ENCODE measurements at places on chromosomes 6 and 20. TPM values are rescaled to one million over a fixed set of nuclear protein-coding genes. Genes with fewer than 3 reads are reported as not detected.

KHDC1 gene
- total RNA-seq, result 1.6 TPM

SLC17A1 gene
- total RNA-seq, result not detected

GATA5 gene
- not detected for total RNA-seq

BCAS4 gene
- total RNA-seq, result 13.6 TPM

BPIFA1 gene
- total RNA-seq, result not detected

ZNF341 gene
- total RNA-seq, result 4.8 TPM

RSPH9 gene
- not detected for total RNA-seq

TCF15 gene
- total RNA-seq, result not detected

UNC5CL gene
- 1.4 TPM for total RNA-seq

CLIC5 gene
- 1.5 TPM for total RNA-seq

STX11 gene
- total RNA-seq, result 29.9 TPM

ZNF334 gene
- total RNA-seq, result 0.42 TPM

TMEM217 gene
- total RNA-seq, result 4.2 TPM

PRIM2 gene
- 29.1 TPM for total RNA-seq

ENPP5 gene
- total RNA-seq, result not detected

MUC21 gene
- not detected for total RNA-seq

OR2H1 gene
- total RNA-seq, result not detected

SEL1L2 gene
- not detected for total RNA-seq

TRIM31 gene
- not detected for total RNA-seq

COL21A1 gene
- total RNA-seq, result not detected

SMPDL3A gene
- total RNA-seq, result not detected

SLC35D3 gene
- total RNA-seq, result not detected

PRSS35 gene
- not detected for total RNA-seq

TMEM170B gene
- total RNA-seq, result 1.6 TPM

MRAP2 gene
- not detected for total RNA-seq

NKX2-2 gene
- total RNA-seq, result not detected

SIM1 gene
- total RNA-seq, result not detected

HTR1E gene
- total RNA-seq, result not detected

NMBR gene
- total RNA-seq, result not detected

SLC39A7 gene
- 78.3 TPM for total RNA-seq

INSM1 gene
- total RNA-seq, result 14.6 TPM

ENPP4 gene
- total RNA-seq, result 8.5 TPM

DNAAF9 gene
- total RNA-seq, result 1.1 TPM

TSBP1 gene
- total RNA-seq, result not detected

FKBP1C gene
- total RNA-seq, result 2.5 TPM

MAP3K5 gene
- total RNA-seq, result 10.5 TPM

DEK gene
- total RNA-seq, result 130 TPM

C6orf52 gene
- 2.5 TPM for total RNA-seq

OR2H2 gene
- total RNA-seq, result not detected

ERVFRD-1 gene
- total RNA-seq, result not detected

DEFB123 gene
- not detected for total RNA-seq

ATP6V1G2 gene
- total RNA-seq, result 0.38 TPM

HLA-DQB1 gene
- 6.2 TPM for total RNA-seq

NDRG3 gene
- total RNA-seq, result 11.4 TPM

DACT2 gene
- not detected for total RNA-seq

EYA4 gene
- not detected for total RNA-seq

APCDD1L gene
- not detected for total RNA-seq

LY6G6D gene
- total RNA-seq, result not detected

LRRC73 gene
- total RNA-seq, result 0.20 TPM

TDP2 gene
- total RNA-seq, result 48.0 TPM

ZNF322 gene
- total RNA-seq, result 8.6 TPM

DYNLRB1 gene
- 103 TPM for total RNA-seq

KCNG1 gene
- 6.7 TPM for total RNA-seq

GZF1 gene
- 10.2 TPM for total RNA-seq
